Activated T-cell treated with anti-CD3 and anti-CD28 coated beads for 4 hours (primary cell): ENCODE measurements at places on chromosomes 6 and 20.

- no peak for DNase-seq
Observed at GRCh38 chr6:136790411-136791295, 1.6 kb downstream of the MAP3K5 start.

- no peak for DNase-seq
Observed at GRCh38 chr6:35739645-35740524, 3.1 kb downstream of the ARMC12 start.

DNA sequence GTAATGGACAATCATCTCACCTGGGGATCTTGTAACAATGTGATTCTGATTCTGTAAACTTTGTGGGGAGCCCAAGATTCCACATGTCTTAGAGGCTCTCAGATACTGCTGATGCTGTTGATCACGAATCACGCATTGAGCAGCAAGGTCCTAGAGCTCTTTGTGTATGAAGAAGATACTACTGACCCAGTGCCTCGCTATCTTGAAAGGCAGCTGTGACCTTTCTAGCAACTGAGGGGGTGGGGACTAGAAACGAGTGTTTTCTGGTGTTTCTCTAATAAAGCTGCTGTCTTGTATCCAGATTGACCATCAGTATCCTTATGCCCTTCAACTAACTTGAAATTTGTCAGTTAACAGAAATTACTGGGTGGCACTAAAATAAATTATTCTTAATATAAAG is 142.9 kb downstream of the MTHFD1L start:
- no peak for DNase-seq

GRCh38 chr6:142925575-142926110 is 19.3 kb downstream of the HIVEP2 start:
- DNase-seq = no peak

GRCh38 chr6:149164199-149164750 is 153.2 kb upstream of the TAB2 start:
- no peak for DNase-seq

DNA sequence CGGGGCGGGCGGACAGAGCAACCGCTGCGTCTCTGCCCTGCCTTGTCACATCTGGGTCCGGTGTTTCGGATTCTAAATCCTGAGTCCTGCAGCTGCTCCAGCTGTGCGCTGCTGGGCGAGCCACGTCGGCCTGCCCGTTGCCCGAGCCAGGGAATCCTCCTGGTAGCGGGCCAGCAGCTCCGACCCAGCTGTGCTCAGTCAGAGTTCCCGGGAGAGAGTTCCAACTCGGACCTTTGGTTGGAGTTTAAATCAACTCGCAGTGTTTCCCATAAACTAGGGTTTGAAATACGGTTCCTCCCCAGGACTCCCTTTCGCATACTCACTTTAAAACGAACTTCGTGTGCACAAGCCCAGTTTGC is 315 bp upstream of the PDE10A start:
- no peak for DNase-seq

DNA sequence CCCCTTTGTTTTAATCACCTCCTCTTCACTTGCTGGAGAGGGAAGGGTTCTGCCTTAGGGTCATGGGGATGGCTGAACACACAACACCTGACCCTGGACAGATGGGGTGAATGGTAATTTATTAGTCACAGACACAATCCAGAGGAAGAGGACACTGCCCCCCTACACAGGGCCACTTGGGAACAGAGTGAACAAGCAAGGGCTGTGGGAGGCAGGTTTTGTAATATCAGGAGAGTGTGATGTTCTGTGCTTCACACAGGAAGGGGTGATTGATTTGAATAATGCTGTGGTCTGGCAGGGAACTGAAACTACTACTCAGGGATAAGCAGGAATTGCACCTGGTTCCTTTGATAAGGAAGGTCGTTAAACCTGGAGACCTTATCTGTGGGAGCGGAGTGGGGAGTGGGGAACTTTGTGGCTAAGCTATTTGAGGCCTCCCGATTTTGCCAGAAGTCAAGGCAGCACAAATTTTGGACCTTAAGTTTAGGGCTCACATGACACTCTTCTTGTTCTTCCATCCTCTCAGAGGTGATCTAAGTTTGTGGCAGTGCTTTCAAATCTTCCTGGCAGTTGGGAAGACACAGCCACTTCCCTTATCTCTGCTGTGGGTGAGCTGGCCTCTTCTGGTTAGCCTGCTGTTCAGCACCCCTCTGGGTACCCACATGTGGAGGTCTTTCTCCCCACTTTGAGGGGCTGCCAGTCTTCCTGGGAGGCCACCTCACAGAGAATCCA is 77.8 kb downstream of the CD164 start:
- no peak for DNase-seq

GRCh38 chr6:170288091-170288631 is 2.7 kb downstream of the DLL1 start:
- no peak for DNase-seq

- DNase-seq = no peak
Observed at GRCh38 chr20:63740627-63741353, 1.2 kb downstream of the SLC2A4RG start.

DNA sequence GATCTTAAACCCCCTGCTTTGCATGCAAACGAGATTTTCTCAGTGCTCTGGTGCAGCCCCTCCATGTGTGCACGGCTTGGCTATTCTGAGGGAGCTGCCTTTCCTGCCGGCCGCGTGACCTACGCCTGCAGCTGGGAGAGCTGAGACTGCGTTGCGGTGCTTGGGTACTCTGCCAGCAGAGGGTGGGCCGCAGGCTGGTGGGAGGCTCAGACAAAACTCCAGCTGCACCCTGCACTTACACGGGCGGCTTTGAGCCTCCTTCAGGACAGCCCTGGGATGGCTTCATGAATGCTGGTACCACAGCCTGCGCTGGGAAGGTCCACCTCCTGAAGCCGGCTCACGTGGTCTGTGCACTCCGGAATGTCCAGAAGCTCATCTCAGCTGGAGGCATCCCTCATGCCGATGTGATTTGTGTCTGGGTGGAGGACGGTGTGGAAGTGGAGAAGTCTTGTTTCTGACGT is 223.7 kb downstream of the DLL1 start:
- DNase-seq = no peak

DNA sequence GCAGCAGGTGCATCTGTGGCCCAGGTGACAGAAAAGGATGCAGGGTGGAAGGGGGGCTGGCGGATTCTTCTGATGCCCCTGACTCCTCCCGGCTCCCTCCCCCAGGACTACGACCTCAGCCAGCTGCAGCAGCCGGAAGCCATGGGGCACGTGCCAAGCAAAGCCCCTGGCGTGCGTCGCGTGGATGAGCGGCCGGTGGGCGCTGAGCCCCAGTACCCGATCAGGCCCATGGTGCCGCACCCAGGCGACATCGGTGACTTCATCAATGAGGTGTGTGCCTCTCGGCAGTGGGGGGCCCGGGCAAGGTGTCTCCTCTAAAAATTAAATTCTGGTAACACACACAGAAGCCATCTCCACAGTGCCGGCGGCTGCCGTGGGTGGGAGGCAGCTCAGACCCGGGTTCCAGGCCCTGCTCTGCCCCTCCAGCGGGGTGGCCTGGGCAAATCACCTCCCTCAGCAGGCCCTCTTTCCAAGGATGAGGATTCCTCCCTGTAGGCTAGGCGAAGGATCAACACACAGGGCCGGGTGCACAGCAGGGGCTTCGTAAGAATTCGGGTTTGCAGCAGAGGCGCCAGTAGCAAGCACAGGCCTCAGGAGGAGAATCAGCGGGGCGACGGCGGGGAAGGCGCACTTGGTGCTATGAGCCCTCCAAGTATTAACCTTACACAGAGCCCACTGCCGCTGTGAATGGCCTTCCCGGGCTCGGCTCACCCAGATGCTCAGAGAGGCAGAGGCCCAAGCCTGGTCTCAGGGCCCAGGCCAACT is 131.5 kb downstream of the TAF4 start:
- no peak for DNase-seq

DNA sequence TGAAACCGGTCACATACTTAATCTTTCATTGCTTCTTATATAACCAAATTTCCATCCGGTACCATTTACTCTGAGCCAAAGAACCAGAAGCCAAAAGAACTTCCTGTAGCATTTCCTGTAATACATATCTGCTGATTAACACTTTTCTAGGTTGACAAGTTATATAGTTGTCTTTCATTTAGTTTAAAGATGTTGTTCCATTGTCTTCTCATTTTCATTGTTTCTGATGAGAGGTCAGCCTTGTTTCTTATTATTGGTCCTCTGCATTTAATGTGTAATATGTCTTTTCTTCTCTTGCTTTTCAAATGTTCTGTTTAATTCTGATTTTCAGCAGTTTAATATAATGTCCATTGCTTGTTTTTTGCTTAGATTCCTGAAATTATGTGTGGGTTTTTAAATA is 214.5 kb upstream of the CCN2 start:
- no peak for DNase-seq

DNA sequence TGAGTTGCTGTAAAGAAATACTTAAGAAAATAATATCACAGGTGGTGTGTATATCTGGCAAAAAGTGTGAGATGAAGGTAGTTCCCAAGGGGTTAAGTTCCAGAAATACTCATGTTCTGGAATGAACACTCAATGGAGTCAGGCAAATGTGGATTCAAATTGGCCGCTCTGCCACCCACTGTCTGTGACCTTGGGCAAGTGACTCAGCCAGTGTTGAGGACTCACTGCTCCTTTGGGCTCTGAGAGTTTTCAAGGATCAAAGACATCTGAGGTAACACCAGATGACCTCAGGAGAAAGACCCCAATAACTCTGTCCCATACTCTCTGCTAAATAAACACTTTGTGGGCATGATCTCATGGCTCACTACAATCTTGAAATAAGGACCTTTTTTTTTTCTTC is 59.2 kb upstream of the EYA2 start:
- DNase-seq = no peak

GRCh38 chr20:50381771-50382593 is 128.2 kb upstream of the PTPN1 start:
- DNase-seq = no peak

- DNase-seq = no peak
Observed at GRCh38 chr6:69383627-69384026, 413.2 kb downstream of the LMBRD1 start.

DNA sequence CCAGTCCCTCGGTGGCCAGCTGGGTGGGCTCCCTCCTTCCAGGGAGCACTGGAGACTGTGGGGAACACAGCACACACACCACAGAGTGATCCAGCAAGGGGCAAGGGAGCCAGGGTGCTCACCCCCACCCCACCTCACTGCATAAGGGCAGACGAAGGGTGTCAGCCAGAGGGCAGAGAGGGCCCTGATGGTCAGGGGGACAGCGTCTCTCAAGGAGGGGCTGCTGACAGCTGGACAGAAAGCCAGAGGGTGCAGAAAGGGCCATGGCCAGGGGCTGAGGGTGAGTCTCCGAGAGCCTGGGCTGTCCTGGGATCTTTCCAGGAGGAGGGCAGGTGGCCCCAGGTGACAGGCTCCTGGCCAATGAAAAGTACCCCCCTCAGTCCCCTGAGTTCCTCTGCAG is 73.4 kb upstream of the PMEPA1 start:
- no peak for DNase-seq

DNA sequence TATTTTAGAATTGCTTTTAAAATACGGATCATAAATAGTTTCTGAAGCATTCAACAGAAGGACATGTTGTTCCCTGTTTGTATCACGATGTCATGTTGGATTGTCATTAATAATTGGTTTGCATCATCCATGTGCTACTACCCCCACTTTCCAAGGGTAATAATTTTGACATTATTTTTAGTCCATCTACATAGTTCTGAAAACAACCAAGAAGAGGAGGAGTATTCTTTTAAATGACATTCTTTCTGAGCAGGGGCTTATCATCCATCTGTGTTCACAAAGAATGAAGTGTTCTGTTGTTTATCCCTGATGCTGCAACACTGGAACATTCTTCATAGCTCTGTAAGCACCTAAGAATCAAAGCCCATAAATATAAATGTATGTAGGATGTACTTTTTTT is 151.0 kb upstream of the CITED2 start:
- no peak for DNase-seq
